ENCODE measurements at places on chromosomes 16 and 17.

DNA sequence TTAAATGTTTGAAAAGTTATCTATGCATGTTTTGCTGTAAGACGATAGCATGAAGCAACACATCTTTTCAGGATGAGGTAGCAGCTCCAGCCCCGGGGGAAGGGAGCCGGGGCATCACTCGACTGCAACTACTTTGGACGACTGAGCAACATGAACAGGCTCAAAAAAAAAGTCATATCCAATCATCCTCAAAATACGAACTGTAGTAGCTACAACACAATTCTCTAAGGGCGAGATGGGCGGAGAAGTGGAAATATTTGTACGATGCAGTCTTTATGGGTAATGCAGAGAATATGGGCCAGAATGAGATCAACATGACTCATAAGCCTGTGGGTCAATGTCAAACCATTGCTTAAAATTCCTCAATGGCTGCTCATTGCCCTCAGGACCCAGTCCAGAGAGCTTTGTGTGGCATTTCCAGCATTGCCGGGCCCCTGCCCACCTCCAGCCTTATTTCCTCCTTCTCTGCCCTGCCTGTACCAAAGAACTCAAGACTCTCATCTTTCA is 17.7 kb upstream of the SMURF2 start:
- peak; percentile 95 for DNase-seq

- no peak for DNase-seq
Observed at GRCh38 chr16:87689956-87690465, 75.8 kb downstream of the KLHDC4 start.

DNA sequence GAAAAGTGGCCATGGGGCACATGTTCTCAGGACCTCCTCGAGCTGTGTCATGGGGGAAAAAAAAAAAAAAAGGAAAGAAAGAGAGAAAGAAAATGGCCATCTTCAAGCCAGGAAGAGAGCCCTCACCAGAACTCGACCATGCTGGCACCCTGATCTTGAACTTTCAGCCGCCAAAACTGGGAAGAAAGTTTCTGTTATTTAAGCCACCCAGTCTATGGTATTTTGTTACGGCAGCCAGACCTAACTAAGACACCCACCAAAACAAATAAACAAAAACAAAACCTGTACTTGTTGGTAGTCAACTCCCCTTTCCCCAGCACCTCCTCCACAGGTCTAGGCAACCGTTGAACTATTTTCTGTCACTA is 26.1 kb upstream of the SLC13A2 start:
- DNase-seq, result no peak

DNA sequence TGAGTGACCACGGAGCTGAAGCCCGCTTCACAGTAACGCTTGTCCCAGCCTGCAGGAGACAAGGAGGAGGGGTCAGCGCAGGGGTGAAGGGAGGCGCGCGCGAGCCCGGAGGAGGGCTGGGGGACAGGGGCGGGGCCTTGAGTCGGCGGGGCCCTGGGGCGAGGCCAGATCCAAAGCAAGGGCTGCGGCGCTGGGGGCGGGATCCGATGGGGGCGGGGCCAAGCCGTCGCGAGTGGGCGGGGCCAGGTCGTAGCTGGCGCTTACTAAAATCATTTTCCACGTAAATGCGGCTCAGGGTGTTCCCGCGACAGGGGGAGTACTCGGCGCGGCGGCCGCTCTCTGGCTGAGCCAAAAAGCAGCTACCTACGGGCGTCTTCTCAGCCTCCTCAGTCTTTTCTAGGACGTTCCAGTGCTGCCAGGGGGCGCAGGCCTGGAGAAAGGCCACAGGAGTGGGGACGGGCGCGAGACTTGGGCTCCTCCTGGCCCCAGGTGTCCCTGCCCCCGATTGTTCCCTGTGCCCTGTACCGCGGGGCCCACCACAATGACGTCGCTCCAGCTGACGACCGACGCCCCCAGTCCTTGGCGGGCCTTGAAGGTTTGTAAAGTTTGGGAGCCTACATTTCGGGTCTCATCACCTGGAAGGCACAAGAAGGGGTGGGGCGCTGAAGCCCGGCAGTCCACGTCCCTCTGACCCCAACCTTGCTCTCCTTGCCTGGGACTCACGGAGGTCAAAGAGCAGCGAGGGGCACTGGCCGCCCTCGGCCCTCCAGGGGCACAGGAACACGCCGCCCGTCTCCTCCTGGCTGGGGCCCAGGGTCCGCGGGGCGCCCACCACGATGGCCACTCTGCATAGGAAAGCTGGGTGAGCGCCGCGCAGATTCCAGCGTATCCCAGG is 3.9 kb downstream of the ITGA2B start:
- DNase-seq, result peak; percentile 64

- no peak for DNase-seq
Observed at GRCh38 chr17:73588891-73589290, 55.4 kb downstream of the SDK2 start.

GRCh38 chr16:12078405-12079280 is 102.1 kb downstream of the SNX29 start:
- DNase-seq, result no peak

- DNase-seq, result no peak
Observed at GRCh38 chr16:29675811-29676643, 3.0 kb upstream of the QPRT start.

- DNase-seq, result no peak
Observed at GRCh38 chr16:83899272-83899897, 470 bp downstream of the MLYCD start.

All from H4 (cell line).